Caco-2 (cell line): ENCODE measurements at places on chromosomes 3 and 15. TPM values are rescaled to one million over a fixed set of nuclear protein-coding genes. Genes with fewer than 3 reads are reported as not detected.

ONECUT1 gene
- 0.53 and 0.68 TPM in 2 replicates for total RNA-seq

IQCF5 gene
- not detected in 2 replicates for total RNA-seq

LMOD3 gene
- not detected in 2 replicates for total RNA-seq

P2RY14 gene
- total RNA-seq = not detected in 2 replicates

SLC51B gene
- total RNA-seq = 15.4 and 17.1 TPM in 2 replicates

STRIT1 gene
- not detected in 2 replicates for total RNA-seq

DNA sequence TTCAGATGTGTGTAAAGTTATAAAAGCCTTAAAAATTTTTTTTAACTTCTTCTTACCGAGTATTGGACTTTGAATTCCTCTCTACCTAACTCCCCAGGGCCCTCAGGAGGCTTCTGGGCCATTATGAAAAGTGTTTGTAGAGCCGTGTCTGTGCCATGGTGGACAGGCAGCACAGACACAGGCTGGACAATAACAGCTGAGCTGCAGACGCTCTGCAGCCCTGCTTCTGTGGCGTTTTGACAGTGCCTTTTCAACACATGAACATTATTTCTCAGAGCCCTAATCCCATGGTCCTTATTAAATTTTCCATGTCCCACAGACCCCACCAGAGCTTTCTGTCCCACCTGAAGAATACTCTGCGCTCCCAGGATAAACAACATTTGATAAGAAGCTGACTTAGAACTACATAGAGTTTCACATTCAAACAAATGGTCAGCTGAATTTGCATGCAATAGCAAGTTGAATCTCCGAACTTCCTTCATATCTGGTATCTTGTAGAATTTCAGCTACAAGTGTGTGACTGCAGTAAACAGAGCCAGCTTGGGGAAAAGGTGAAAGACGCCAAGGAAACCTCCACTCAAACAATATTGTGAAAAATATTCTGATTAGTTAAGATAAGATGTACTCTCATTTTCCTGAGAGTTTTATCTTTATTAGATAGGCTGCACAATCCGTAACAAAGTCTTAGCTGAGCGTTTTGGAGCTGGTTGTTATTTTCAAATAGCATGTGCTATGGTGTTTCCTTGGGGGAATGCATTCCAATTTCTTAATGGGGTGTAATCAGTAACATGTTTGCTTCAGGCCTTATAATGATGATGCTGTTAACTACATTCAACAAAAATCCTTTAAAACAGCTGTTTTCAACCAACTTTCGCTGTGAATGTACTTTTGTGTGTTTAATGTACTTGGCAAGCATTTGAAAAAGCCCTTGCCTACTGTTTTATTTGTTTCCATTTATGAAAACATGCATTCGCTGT is 378.2 kb downstream of the MECOM start:
- H3K27ac ChIP-seq = no peak overlapping the region
- DNase-seq = no peak
- H3K4me3 ChIP-seq = no peak overlapping the region
- H3K36me3 ChIP-seq = no peaks in the 10 kb centered on the region

- DNase-seq = no peak
- peaks cover under 1% of the 10 kb centered on the region; the same call in 1 of the 2 replicates for H3K36me3 ChIP-seq
- no peak overlapping the region for H3K27ac ChIP-seq
- H3K4me1 ChIP-seq = 0 out of 2 replicates have a peak, but pooled peaks cover 3% of the 10 kb centered on the region
- no peak overlapping the region for H3K4me3 ChIP-seq
These were observed 27.8 kb downstream of the YEATS2 start for GRCh38 chr3:183725387-183725786.

GRCh38 chr15:39665629-39666250 is 84.9 kb downstream of the THBS1 start:
- H3K4me1 ChIP-seq = peaks cover 22% of the 10 kb centered on the region
- DNase-seq = no peak
- no peaks in the 10 kb centered on the region for H3K36me3 ChIP-seq
- H3K4me3 ChIP-seq = no peak overlapping the region
- H3K27ac ChIP-seq = no peak overlapping the region
- H3K27me3 ChIP-seq = no peaks in the 10 kb centered on the region

GRCh38 chr3:88712552-88712951 is 394.9 kb upstream of the EPHA3 start:
- DNase-seq = no peak
- no peaks in the 10 kb centered on the region for H3K36me3 ChIP-seq
- H3K4me3 ChIP-seq = no peak overlapping the region
- no peak overlapping the region for H3K27ac ChIP-seq
- H3K4me1 ChIP-seq = no peaks in the 10 kb centered on the region

DNA sequence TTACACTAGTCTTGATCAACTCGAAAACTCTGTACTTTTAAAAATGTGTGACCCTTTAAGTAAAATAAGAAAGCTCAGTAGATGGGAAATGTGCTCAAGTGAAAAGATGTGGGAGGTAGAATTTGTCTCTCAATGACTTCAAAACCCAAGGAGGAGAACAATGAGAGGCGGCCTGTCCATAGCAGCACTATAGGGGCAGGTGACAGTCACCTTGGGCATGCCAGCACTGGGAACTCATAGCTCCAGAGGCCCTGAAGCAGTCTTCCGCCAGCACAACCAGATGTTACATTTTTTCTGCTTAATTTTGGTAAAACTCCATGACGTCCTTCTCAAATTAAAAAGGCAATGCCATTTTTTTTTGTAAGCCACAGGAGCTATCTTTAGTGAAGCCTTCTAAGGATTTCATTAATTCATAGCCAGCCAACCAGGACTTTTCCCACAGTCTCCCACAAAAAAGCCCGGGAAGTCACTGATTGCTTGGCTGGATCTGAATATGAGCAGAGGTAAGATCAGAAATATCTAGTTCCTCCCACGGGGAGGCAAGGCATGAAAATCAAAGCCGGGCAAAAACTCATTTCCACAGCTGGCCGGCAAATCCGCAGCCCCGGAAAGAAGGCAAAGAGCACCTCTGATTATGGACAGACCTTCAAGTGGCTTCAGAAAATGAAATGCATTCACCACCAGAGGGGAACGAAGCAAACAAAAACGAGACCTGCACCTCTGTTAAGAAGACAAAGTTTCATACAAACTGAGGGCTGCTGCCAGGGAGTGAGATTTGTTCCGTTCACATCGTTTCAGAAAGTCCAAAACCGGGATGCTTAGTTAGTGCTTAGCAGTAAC is 10.5 kb downstream of the IL17RD start:
- H3K27me3 ChIP-seq = no peaks in the 10 kb centered on the region
- no peak overlapping the region for H3K4me3 ChIP-seq
- H3K27ac ChIP-seq = no peak overlapping the region
- DNase-seq = no peak

DNA sequence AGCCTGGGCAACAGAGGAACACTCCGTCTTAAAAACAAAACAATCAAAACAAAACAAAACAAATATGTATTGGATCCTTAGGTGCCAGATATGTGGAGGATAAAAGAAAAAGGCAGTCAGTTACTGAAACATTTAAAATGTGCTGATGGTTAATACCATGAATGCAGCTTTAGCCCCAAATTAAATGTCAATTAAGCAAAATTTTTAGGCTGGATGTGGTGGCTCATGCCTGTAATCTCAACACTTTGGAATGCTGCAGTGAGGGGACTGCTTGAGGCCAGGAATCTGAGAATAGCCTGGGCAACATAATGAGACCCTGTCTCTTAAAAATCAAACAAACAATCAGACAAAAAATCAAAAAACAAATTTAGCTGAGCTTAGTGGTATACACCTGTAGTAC is 8.5 kb upstream of the CHMP2B start:
- H3K27me3 ChIP-seq = no peaks in the 10 kb centered on the region
- H3K4me1 ChIP-seq = no peaks in the 10 kb centered on the region; the same call in 1 of the 2 replicates
- H3K36me3 ChIP-seq = no peaks in the 10 kb centered on the region
- no peak overlapping the region for H3K27ac ChIP-seq
- DNase-seq = no peak

GRCh38 chr3:141127344-141128125 is 76.4 kb downstream of the SPSB4 start:
- no peaks in the 10 kb centered on the region for H3K36me3 ChIP-seq
- no peaks in the 10 kb centered on the region; the same call in 1 of the 2 replicates for H3K27me3 ChIP-seq
- H3K27ac ChIP-seq = no peak overlapping the region
- H3K4me1 ChIP-seq = no peaks in the 10 kb centered on the region

DNA sequence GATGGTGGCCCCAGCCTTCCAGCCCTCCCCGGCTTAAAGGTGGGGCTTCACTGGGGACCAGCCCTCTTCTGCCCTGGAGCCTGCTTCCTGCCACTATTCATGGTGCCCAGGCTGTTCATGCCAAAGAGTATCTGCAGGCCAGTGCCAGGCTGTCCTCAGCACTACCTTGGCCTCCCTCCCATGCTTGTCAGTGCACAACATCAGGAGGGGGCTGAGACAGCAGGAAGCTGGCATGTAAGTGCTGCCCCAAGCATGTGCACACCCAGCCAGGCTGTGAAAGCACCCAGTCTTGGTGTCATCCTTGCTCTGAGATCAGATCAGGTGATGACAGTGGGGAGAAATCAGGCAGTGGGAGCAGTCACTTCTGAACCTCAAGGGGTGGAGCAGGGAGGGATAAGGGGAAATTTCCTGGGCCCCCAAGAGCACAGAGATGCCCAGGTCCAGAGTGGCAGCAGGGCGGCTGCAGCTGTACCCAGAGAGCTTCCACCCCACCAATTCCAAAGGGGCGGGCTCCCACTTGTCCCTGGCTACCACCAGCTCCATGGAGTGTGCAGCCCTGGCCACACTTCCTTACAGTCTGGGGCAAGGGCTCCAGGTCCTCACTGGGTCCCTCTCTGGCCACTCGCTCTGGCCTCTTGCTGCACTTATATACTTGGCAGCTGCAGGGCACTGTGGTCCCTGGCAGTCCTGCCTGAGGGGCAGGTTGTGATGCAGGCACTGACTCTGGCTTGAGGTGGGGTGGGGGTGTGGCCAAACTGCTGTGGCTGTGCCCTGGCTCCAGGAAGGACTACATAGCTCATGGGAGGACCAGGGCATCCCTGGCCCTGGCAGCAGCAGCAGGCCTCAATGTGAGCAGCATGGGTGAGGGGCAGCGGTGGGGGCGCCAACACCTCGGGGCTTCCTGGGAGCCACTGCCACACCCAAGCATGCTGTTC is 91.4 kb upstream of the TNFSF10 start:
- H3K4me3 ChIP-seq = no peak overlapping the region
- H3K27ac ChIP-seq = no peak overlapping the region
- no peaks in the 10 kb centered on the region for H3K4me1 ChIP-seq
- no peaks in the 10 kb centered on the region for H3K36me3 ChIP-seq
- no peak for DNase-seq

DNA sequence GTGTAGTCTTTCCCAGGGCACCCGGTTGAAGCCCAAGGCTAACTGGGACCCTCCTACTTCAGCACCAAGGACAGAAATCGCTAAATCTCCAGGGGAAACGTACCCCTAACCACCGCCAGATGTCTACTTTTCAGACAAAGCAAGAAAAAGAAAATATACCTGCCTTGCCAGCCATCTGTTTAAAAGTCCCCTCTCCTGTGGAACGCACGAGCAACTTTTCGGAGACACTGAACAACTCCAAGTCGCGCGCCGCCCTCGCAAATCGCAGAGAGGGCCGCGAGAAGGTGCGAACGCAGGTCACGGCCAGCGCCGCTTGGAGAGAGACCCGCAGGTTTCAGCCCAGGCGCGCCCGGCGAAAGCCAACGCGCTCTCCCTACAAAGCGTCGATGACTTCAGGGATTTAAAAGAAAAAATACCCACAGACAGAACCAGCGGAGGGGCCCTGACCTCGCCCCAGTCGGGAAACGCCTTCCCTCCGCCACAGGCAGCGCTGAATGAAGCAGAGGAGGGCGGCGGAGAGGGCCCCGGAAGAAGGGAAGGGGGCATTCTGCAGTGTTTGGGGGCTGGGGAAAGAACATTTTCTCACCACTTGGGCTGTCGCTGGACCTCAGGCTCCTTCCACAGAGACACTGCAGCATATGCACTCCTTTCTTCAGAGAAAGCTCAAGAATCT is 213.1 kb downstream of the FGF12 start:
- DNase-seq = no peak
- no peaks in the 10 kb centered on the region for H3K36me3 ChIP-seq
- no peak overlapping the region for H3K27ac ChIP-seq
- H3K4me1 ChIP-seq = no peaks in the 10 kb centered on the region

- no peaks in the 10 kb centered on the region for H3K36me3 ChIP-seq
- no peak for DNase-seq
- H3K27me3 ChIP-seq = no peaks in the 10 kb centered on the region
- no peak overlapping the region for H3K27ac ChIP-seq
- H3K4me1 ChIP-seq = peaks cover 41% of the 10 kb centered on the region
These were observed 406.0 kb downstream of the ZBTB20 start for GRCh38 chr3:114741066-114741465.

- H3K27ac ChIP-seq = no peak overlapping the region
- no peak overlapping the region for H3K4me3 ChIP-seq
- H3K4me1 ChIP-seq = no peaks in the 10 kb centered on the region
- H3K36me3 ChIP-seq = no peaks in the 10 kb centered on the region
- DNase-seq = no peak
These were observed 7.4 kb upstream of the ANPEP start for GRCh38 chr15:89822026-89822425.

DNA sequence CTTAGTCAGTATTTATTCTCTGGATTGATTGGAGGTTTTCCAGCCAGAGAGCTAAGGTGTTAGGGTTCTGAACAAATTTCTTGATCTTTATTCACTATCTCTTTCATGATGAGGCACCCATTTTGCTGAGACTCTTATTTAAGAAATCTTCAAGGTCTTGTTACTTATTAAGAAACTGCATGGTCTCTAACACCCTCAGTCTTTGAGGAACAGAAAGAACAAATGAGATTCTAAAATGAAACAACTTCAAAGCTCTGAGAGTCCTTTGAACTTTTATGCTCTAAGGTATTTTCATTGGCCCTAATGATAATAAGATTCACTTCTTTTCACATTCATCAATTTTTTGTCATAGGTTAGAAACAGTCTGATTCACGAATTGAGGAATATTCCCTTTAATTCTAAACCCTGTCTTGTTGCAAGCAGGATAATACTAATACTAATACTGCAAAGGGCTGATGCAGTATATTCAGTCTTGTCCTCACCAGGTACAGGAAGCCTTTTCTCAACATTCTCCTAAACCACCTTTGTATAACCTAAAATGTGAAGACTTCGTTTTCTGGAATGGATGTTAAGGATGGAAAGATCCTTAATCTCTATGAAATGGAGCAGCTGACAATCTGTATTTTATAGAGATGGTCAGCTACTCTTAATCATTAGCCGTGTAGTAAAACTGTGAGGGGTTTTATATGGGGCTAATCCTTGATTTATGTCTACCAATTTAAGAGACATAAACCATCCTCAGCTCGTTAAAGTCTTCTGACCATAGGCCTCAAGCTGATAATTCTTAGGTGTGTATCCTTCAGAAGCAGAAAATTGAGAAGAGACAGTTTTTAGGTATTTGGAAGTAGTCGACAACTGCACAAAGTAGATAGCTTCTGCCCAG is 198.3 kb downstream of the OTOL1 start:
- no peaks in the 10 kb centered on the region for H3K36me3 ChIP-seq
- DNase-seq = no peak
- no peaks in the 10 kb centered on the region for H3K27me3 ChIP-seq
- no peak overlapping the region for H3K4me3 ChIP-seq
- H3K27ac ChIP-seq = no peak overlapping the region

GRCh38 chr3:195195321-195196209 is 75.4 kb downstream of the XXYLT1 start:
- H3K36me3 ChIP-seq = no peaks in the 10 kb centered on the region
- H3K27ac ChIP-seq = no peak overlapping the region
- H3K4me3 ChIP-seq = no peak overlapping the region
- H3K4me1 ChIP-seq = no peaks in the 10 kb centered on the region
- H3K27me3 ChIP-seq = no peaks in the 10 kb centered on the region
